Stimulated activated CD4-positive, alpha-beta T cell treated with anti-CD3 and anti-CD28 coated beads, Interleukin-15, amount 100 ng/mL, for 48 hours (primary cell): ENCODE measurements at places on chromosomes 12 and 14.

DNA sequence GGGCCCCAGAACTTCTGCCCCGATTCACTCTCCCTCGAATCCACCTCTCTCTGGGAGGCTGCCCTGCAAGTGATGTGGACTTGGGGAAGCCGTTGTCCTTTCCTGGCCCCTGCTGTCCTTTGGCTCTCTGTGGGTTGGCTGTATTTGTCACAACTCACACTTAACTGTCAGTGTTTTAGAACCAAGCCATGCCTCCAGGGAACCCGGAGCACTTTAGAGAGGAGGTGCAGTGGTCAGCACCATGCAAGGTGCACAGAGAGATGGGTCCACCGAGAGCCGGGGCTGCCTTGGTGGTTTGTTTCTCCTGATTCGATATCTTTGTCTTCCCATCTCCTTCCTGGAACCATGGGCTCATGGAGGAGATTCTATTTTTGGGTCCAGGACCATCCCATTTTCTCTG is 129.5 kb upstream of the RTL1 start:
- no peak for DNase-seq

- no peak for DNase-seq
Measured at GRCh38 chr12:104172570-104172947, 34.5 kb upstream of the NFYB start.

DNA sequence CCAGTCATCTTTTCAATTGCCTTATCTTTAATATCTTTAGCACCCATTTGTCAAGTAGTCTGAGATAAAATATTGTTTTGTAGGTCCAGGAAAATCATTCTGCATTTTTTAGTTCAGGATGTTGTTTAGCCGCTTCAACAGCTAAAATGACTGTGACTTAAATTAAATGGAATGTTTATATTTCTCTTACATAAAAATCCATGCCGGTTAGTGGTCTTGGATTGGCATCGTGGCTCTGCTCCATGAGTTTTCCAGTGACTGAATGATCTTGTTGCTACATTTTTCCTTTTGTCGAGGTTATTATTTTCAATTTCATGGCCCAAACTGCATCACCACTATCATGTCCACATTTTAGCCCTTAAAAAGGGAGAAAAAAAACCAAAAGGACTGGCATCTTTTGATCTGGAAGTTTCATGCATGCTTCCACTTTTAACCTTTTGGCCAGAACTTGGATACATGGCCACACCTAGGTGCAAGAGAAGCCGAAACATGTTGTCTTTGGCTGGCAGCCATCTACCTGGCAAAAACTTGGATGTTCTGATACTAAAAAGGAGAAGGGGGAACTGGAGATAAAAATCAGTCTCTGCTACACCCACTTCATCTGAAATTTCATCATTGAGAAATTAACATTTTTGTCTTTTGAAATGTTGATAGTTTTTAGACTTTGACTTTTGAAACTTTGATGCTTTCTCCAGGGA is 142.4 kb downstream of the OTOGL start:
- DNase-seq = no peak

DNA sequence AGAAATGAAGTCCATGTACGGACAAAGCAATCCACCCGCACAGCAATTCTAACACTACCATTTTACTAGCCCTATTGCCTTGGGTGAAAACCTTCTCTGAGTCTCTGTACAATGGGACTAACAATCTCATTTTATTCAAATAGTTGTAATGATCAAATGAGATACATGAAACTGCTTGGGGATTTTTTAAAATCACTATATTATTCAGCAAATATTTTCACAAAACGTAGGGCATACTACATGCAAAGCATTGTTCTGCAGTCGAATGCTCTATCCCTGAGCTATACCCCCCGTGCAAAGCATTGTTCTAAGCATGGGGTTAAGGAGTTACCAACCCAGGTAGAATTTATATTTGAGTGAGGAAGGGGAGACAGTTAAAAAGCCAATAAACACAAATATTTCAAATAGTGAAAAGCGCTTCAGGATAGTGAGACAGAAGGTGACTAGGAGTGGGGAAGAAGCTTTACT is 554 bp upstream of the ATF7 start:
- no peak for DNase-seq

GRCh38 chr14:104509673-104510072 is 69.9 kb upstream of the C14orf180 start:
- no peak for DNase-seq

GRCh38 chr14:61586544-61587055 is 108.7 kb upstream of the HIF1A start:
- no peak for DNase-seq

GRCh38 chr14:30974628-30975027 is 50.8 kb upstream of the AP4S1 start:
- no peak for DNase-seq

DNA sequence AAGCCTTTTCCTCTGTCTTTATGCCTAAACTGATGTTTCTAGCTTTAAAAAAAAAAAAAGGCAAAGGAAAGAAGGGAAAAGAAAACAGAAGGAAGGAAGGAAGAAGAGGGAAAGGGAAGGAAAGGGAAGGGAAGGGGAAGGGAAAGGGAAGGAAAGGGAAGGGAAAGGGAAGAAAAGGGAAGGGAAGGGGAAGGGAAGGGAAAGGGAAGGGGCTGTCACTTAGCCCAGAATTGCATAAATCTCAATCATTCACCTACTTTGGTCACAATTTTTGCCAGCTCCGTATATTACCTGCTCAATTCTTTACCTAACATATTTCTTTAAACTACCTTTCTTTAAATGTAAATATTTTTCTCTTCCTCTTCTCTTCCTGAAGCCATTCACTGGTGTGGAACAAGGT is 26.8 kb downstream of the CIT start:
- DNase-seq = no peak

GRCh38 chr14:85617791-85618190 is 87.8 kb downstream of the FLRT2 start:
- no peak for DNase-seq

- DNase-seq = no peak
Measured at GRCh38 chr12:40393026-40393425, 168.2 kb downstream of the LRRK2 start.

DNA sequence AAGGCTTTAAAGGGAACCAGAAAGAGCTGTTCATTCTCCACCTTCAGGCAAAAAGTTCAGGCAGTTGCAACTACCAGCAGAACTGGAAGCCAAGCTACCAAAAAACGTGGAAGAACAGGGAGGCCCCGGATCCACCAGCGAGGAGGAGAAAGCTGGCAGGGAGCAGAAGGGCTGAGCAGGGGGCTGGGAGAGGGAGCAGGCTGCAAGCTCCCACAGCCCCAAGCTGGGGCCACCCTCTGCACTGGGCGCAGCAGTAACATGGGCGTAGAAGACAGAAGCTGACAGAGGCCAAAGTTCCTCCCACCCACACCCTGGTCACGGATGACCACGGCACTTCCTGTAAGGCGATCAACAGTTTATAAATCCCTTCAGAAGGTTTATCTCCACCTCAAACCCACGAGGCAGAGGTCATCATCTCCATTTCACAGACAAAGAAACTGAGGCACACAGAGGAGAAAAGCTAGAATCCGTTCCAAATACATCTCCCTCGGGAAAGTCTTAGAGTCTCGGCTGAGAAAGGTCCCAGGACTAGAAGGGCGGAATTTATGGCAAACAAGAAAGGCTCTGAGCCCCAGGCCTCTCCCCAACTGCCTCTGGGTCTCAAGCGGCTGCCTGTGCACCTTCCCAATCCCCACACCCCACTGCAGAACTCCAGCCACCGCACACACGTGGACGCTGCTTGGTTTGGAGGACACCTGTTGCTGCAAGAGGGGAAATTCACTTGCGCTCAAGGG is 1.8 kb downstream of the CCDC85C start:
- DNase-seq = no peak

DNA sequence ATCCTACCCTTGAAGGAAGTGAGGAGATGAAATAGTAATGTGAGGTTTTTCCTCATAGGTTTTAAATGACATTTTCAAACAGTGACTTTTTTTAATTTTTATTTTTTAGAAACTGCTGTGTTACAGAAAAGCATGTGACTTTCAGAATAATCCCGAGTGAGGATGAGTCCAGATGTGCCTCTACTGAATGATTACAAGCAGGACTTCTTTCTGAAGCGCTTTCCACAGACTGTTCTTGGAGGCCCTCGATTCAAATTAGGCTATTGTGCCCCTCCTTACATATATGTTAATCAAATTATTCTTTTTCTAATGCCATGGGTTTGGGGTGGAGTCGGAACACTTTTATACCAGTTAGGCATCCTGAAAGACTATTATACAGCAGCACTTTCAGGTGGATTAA is 15.8 kb downstream of the PCNX4 start:
- DNase-seq = no peak

DNA sequence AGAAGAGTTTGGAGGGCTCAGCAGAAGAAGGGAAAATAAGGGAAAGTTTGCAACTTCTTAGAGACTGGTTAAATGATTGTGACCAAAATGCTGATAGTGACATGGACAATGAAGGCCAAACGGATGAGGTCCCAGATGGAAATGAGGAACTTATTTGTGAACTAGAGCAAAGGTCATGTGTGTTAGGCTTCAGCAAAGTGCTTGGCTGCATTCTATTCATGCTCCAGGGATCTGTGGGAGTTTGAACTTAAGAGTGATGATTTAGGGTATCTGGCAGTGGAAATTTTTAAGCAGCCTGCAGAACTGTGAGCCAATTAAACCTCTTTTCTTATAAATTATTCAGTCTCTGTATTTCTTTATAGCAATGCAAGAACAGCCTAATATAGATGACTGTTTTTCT is 88.9 kb upstream of the ARHGAP5 start:
- no peak for DNase-seq

- DNase-seq = peak; percentile 25
Measured at GRCh38 chr12:10153271-10154144, 18.4 kb downstream of the OLR1 start.

GRCh38 chr12:105235281-105235731 is 668 bp downstream of the APPL2 start:
- no peak for DNase-seq

GRCh38 chr12:94596596-94596995 is 53.8 kb downstream of the TMCC3 start:
- no peak for DNase-seq

- DNase-seq = no peak
Measured at GRCh38 chr12:120085920-120086645, 30.5 kb downstream of the RAB35 start.

GRCh38 chr12:7787574-7788293 is 1.5 kb upstream of the NANOG start:
- DNase-seq = no peak

DNA sequence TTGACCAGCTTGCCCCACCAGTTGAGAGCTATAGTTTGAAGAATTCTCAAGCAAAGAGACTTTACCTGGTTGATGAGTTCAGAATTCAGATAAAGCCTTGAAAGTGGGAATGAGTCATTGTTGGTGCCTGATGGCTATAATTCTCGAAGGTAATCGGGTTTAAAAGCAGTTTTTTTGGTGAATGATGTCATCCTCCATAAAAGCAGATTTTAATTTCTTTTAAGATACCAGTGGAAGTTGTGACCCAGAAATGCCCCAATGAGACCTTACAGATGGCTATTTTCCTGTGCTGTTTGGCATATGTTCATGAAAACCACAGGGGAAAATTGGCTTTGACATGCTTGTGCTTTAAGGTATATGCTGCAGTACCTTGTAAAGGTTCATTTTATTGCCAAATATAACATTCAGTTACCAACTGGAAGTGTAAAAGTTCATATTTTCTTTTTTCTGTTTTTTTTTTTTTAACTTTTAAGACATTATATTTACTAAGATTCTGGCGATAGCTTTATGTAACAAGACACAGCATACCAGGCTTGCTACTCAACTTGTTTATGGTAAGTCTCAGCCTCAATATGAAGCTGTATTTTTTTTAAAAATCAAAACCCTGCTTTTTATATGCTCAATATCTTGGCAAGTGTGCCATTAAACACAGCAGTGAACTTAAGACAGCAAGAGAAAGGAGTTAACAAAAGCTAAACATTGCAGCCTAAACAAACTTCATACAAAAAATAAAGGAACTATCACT is 119.3 kb downstream of the LMNTD1 start:
- no peak for DNase-seq

DNA sequence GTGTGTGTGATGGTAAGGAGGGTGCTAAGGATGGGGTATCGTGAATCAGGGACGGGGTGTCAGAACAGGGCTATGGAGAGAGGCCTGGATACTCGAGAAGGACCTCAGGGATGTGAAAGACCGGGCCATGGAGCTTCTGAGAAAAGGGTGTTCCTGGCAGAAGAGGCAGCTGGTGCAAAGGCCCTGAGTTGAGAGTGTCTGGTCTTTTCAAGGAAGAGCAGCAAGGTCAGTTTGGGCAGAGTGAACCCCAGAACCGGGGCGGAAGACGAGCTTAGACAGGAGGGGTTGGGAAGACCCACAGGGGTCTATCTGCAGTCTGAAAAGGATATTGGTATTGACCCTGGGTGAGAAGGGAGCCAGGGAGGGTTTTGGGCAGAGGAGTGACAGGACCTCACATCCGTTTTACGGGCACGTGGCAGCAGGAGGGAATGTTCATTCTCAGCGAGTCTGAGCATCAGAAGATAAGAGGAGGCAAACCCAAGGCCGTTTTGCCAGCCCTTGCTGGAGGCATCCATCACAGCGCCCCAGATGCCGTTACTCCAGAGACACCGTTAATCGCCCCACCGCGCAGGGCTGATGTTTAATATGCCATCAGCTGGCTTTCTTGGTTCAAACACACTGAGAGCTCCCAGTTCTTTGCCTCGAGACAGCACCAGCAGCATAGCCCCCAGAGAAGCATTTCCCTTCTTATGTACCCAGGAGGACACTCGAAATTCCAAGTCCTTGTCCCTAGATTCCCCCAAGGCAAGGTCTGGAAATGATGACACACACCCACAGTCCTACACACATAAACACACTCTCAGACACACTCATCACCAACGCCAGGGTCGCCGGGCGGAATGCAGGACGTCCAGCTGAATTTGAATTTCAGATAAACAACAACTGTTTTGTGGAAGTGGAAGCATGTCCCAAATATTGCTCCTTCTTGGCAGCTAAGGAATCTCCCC is 41.4 kb upstream of the EML1 start:
- DNase-seq = no peak

GRCh38 chr12:126159139-126159538 is 1093.9 kb downstream of the AACS start:
- DNase-seq = no peak

GRCh38 chr14:63594455-63595372 is 47.0 kb downstream of the WDR89 start:
- no peak for DNase-seq

DNA sequence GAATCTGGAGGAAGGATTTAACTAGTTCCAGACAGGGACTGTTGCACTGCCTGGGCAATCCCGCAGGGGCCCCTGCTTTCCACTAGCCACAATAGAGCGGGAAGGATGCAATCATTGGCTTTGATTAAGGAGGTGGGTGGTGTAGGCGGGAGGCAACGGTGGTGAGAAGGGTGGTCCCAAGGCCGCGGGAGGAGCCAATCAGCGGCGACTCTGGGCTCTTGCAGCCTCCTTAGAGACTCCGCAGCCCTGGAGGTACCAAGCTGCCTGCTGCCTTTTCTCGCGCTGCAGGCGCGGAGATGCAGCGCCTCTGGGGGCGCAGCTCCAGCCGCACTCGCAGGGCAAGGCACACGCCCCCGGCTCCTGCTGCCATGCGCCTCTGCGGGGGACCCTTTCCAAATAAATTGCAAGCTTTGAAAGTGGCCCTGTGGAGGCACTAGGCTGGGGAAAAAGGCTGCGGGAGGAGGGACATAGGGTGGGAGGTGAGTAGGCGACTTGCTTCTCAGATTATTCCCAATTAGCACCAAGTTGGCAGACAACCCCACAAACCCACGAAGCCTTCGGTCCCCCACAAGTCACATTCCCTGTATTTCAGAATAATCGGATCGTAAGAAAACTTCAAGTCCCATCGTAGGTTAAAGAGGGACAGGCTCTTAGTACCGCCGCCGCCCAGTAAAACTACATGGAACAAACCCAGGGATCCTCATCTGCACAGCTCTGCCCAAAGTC is 858 bp upstream of the KCNA1 start:
- no peak for DNase-seq

- no peak for DNase-seq
Measured at GRCh38 chr14:24941719-24942118, 108.2 kb downstream of the STXBP6 start.
